ACHN (cell line): ENCODE measurements at places on chromosomes 6 and 20.

DNA sequence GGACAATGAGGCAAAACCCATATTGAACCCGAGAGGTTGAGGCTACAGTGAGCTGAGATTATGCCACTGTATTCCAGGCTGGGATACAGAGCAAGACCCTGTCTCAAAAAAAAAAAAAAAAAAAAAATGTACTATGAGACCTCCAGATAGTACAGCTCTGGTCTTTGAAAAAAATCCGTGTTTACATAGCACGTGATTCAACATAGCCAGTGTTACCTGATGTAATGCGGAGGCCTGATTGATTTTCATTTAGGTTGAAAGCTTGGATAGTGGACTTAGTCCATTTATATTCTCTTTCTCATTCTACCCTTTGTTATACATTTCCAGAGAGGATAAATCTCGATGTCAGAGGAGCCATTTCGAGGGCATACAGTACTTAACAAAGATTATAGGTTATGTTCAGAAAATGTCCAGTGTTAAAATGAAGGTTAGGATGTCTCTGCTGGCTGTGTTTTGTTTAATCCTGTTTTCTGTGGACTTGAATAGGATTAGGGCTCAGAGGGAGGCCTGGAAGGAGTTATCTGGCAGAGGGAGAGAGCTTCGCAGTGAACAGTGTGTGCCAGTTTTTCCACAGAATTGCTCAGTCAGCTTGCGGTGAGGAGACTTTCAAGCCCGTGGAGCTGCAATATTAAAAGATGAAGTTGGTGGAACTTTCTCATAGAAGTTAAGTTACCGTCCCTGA, 33.9 kb upstream of the BCLAF1 start:
- DNase-seq, result no peak

DNA sequence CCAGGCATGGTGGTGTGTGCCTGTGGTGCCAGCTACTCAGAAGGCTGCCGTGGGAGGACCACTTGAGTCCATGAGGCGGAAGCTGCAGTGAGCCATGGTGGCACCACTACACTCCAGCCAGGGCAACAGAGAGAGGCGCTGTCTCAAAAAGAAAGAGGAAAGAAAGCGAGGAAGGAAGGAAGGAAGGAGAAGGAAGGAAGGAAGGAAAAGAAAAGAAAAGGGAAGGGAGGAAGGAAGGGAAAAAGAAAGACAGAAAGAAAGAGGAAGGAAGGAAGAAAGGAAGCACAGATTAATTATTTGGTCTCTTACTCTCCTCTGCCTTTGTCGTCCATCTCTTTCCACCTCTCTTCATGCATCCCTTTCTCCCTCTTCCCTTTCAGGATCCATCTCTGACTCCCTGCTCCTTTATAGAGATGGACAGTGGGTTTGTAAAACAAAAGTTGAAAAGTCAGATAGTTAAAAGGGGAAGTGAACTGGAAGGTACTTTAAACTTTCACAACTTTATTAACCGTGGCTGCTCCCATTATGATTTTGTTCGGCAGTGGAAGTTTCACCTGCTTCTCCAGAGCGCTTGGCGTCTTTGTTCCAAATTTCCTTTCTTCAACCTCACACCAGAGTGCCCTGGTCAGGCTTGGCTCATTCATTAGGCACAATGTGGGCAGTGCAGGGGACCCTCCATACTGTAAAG, 1.5 kb downstream of the HLA-DQA1 start:
- no peak for DNase-seq

DNA sequence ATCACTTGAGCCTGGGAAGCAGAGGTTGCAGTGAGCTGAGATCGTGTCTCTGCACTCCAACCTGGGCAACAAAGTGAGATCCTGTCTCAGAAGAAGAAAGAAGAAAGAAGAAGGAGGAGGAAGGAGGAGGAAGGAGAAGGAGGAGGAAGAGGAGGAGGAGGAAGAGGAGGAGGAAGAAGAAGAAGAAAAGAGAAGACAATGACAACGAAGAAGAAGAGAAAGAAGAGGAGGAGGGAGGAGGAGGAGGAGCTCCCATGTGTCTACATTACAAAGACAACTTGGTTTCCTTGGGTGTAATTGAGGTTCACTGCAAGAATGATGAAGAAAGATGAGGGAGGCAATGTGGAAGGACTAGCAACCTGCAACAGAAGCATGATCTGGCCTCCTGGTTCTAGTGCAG, 21.3 kb upstream of the CEP85L start:
- DNase-seq, result no peak

GRCh38 chr6:90894285-90895130, 307.6 kb upstream of the MAP3K7 start:
- no peak for DNase-seq

GRCh38 chr6:47241742-47242482, 67.8 kb downstream of the TNFRSF21 start:
- DNase-seq, result no peak

DNA sequence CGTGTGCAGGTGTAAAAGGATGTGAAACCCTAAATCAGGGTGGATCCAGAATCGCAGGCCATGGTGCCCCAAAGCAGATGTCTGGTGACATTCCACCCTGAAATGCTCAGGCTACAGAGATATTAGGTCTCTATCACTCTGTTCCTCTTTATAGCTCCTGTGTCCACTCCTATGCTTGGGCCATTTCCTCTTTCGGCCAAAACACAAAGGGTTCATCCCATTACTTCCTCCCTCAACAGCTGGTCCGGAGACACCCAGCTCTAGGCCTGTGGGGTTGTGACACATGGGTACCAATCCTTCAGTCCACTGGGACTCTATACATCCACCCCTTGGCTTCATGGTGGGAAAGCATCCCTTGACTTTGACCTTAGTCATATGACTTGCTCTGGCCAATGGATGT, 1.7 kb upstream of the SIGLEC1 start:
- DNase-seq, result no peak

GRCh38 chr6:121755485-121755884, 320.0 kb downstream of the GJA1 start:
- no peak for DNase-seq

DNA sequence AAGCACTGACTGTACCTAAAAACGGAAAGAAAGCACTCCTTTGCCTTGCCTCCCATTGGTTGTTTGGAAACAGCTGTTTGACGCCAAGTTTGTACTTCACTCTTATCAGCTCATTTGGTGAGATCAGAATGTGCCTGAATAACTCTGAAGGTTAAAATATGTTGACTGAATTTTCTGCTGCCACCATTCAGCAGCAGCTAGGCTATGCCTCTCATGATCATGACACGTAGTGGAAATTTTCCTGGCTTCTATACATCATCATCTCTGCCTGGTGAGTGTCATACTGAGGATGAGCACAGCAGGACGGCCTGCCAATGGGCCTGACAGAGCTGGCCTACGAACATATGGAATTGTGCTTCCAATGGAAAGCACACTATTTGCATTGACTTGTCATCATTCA, 704.9 kb upstream of the CITED2 start:
- no peak for DNase-seq

GRCh38 chr20:39538317-39538716, 576.2 kb downstream of the DHX35 start:
- DNase-seq, result no peak

- DNase-seq, result no peak
Observed at GRCh38 chr6:88268508-88268907, 102.4 kb upstream of the CNR1 start.
